Ecto neural progenitor cell (in vitro differentiated cells): ENCODE measurements at places on chromosomes 11 and 22.

DNA sequence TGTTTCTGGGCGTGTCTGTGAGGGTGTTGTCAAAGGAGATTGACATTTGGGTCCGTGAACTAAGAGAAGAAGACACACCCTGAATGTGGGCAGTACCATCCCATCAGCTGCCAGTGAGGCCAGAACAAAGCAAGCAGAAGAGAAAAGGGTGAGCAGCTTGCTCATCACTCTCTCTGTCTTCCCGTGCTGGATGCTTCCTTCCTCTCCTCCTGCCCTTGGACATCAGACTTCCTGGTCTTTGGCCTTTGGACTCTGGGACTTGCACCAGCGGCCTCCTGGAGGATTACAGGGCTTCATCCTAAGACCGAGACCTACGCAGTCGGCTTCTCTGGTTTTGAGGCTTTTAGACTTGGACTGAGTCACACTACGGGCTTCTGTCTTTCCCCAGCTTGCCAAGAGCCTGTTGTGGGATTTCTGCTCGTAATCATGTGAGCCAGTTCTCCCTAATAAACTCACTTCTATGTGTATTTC is 18.8 kb downstream of the APOL2 start:
- DNase-seq = no peak

DNA sequence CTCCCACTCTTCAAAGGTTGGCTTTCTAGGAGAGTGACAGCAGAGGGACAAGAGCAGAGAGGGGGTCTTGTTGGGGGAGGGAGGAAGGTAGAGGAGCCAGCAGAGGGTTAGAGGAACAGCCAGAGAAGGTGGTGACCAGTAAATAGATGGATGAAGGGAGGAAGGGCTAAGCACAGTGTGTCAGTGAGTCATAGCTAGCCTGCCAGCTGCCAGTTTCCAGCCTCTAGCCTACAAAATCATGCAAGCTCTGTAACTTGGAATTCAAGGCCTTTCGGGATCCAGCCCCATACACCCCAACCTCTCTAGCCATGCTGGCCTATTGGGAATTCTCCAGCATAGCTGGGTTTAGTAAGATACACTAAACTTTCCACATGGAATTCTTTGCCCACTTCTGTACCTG is 147.4 kb upstream of the TEAD1 start:
- no peak for DNase-seq

DNA sequence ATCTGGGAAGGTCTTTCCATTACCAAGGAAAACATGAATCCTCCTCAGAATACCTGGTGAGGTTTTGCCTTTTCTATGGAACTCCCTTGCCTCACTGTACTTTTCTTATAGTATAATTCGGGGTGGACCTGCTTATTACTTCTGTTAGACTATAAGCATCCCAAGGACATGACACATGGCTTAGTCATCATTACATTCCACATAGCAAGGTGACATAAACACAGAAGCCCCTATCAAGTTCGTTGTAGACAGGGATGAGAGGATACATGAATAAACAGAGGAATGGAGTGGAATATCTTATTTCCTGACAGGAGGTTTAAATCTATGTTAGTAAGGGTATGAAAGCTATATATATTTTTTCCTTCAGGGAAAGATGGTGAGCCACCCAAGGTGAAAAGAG is 532.2 kb upstream of the CCDC90B start:
- DNase-seq = no peak

GRCh38 chr11:100830978-100831732 is 144.1 kb downstream of the ARHGAP42 start:
- no peak for DNase-seq

DNA sequence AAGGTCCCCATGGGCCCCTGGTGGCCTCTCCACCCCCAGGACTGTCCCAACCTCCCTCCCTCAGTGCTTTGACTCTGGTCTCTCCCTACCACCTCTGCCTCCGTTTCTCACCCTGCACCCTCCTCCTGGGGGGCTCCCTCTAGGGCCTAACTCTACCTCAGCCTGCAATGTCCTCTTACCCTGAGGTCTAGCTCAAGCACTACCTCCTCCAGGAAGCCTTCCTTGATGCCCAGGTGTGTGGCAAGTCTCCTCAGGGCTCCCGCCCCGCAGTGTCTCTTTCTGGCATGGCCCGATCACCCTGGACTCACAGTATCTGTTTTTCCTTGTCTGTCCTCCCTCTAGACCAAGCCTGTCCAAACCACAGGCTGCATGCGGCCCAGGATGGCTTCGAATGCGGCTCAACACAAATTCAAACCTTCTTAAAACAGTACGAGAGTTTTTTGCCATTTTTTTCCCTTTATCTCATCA is 90.8 kb downstream of the PHF21B start:
- no peak for DNase-seq

DNA sequence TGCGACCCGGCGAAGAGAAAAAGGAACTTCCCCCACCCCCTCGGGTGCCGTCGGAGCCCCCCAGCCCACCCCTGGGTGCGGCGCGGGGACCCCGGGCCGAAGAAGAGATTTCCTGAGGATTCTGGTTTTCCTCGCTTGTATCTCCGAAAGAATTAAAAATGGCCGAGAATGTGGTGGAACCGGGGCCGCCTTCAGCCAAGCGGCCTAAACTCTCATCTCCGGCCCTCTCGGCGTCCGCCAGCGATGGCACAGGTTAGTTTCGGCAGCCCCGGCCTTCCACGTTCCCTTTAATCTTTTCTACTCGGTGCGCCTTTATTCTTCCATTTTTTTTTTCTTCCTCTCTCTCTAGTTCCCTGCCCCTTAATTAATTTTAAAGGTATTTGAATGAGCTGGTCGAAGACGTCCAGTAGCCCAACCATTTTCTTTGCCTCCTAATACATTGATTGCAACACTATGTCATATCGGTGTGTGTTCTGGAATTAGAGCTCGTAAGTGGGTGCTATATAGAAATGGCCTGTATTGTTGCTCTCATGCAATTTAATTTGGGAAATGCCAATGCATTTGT is 537 bp downstream of the EP300 start:
- peak; percentile 54 for DNase-seq

DNA sequence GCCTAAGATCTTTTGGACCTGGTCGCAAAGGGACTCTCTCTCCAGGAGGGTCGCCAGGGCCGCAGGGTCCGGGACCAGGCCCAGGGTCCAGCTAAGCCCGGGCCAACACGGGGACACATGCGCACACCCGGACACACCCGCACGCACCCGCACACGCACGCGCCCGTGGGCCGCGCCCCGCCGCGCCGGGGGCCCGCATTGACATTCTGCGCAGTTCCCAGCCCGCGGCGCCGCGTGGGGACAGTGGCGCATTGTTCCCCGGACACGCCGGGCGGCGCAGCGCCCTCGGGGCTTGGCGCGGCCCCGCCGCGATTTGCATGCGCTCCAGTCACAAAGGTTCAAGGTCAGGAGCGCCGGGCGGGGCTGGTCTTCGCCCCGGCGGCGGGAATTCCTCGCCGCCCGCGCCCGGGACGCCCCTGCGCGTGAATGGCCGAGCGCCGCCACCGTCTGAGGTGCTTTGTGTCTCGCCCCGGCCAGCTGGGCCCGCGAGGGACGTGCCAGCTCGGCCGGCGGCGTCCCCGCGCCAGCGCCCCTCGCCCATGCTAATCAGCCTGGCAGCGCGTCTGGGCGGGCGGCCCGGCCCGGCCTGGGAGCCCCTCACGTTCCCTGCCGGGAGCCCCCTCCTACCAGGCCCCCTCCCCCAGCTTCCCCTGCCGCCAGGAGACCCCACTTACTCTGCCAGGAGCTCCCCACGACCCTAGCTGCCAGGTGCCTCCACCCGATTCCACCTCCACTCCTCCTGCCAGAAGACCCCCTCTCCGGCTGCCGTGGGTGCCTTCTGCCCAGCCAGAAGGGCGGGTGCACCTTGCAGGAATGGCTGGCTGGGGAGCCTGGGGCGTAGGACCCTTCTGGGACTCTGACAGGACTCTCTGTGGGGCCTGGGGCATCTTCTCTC is 50.5 kb upstream of the WNT7B start:
- no peak for DNase-seq

DNA sequence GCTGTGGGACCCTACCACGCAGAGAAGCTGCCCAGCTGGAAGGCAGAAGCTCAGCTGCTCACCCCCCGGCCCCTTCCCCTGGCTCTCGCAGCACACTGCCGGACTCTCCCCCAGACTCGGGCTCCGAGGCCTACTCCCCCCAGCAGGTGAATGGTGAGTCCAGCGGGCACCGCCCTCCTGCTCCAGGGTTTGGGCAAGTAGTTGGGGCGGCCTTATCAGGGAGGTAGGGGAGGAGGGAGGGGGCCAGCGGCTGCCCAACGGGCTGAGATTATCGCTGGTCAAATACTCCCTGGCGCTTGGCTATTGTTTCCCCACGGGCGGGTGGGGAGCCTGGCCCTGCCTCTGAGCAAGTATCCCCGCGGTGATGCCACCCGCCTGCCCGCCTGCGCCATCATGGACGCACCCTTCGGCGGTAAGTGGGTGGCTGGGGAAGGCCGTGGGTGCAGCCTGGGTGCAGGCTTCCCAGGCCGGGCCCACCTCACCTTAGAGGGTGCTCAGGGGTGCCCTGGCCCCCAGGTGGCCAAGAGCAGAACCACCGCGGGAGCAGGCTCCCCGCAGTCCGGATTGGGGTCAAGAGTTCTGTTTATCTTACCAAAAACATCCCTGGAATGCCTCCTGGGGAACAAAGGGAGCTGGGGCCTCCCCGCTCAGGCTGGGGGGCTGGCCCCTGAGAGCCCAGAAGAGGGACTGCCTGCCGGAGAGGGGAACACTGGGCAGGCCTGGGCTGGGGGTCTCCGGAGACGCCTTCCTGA is 16.9 kb downstream of the MYRF start:
- peak; percentile 59 for DNase-seq

- DNase-seq = no peak
Measured at GRCh38 chr11:824292-824880, 3.3 kb upstream of the CRACR2B start.

DNA sequence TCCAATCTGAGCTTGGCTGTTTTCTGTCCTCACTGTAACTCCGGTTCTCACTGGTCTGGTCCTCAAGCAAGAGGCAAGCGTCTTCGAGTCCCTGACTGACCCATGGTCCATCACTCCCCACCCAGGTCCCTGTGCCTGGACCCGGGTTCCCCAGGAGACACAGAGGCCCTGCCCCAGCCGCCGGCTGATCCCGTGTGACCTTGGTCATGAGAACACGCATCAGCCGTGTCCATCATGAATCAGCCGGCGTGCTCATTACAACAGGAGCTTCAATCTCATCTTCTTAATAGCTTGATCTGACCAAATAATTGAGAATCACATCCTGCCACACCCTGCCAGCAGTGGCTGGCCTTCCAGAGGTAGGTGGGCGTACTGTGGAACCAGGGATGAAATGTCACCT is 545.1 kb downstream of the BRD1 start:
- DNase-seq = no peak

DNA sequence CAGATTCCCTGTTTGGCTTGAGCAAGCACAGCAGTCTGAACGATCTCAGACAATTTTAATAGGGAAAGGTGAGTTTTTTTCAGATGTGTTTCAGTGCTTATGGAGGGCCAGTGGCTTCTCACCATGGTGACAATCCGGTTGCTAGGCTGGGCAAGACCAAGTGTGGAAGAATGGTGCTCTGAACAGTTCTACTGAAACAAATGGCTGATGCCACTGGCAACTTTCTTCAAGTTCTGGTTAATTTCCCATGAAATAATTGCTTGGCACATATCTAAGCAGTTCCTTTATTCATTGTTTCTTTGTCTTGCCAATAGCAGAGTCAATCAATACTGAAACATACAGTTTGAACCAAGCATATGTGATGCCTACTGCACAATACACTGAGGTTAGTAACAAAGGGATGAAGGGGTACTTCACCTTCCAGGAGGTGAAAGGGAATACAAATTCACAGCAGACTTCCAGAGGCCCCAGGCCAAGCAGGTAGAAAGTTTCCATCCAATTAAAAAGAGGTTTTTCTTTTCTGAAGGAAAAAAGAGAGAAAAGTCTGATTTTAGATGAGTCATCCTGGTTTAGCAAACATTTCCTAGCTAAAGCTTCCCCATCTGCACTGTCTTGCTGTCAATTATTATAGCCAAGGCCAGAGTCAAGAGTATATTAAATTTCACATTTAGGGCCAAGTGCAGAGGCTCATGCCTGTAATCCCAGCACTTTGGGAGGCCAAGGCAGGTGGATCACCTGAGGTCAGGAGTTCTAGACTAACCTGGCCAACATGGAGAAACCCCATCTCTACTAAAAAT is 21.2 kb upstream of the NDUFC2 start:
- DNase-seq = no peak

- DNase-seq = no peak
Measured at GRCh38 chr11:104870910-104871309, 27.4 kb downstream of the CASP12 start.

DNA sequence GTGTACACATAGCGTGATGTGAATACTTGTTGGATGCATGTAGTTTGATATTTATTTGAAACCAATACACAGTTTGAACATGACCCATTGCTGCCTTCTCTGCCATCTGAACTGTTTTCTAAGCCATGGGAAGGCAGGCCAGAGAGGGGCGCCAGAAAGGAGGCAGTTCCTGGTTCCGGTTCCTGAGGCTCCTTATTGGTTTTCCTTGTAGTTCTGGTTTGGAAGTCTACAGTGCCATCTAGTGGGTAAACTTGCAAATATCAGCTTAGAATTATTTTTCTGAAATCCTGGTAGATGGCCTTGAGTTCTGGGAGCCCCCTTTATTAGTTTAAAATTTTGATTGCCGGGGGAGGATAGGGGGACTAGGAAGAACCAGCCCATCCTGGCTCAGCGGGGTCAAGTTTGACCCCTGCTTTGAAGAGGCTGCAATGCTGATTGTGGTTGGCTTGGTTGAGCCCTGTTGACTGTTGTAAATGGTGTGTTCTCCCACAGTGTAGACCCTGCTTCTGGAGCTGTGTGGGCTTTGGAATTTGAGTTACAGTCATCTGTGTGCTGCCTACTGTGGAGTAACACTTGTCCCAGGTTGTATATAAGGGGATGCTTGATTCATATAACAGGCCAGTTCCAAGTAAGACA is 48.4 kb downstream of the GRAMD1B start:
- peak; percentile 70 for DNase-seq

DNA sequence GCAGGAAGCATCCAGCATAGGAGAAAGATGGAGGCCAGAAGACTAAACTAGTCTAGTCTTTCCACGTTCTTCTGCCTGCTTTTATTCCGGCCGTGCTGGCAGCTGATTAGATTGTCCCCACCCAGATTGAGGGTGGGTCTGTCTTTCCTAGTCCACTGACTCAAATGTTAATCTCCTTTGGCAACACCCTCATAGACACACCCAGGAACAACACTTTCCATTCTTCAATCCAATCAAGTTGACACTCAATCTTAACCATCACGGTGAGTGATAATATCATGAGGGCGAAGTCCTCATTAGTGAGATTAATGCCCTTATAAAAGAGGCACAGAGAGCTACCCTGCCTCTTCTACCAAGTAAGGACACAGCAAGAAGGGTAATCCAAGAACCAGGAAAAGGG is 424.2 kb downstream of the LARGE1 start:
- no peak for DNase-seq

DNA sequence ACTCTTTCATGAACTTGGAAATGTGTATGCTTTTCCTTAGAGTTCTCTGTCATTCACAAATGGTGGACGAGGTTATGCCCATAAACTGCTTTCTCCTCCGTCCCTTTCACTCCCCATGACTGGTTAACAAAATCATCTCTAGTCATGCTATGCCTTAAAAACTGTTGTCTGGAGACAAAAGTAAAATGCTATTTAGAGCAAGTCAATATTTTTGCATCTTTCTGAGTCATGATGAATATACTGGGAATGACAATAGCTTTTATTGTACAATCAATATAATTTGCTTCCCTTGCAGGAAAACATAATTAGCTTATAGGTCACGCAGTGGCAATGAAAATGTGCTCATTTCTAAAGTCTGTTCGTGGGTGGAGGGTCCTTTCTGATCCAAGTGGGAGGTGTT is 216.7 kb upstream of the SORL1-AS1 start:
- DNase-seq = no peak
